CD4-positive, alpha-beta T cell (primary cell): ENCODE measurements at places on chromosomes 13 and 19. TPM values are rescaled to one million over a fixed set of nuclear protein-coding genes. Genes with fewer than 3 reads are reported as not detected.

- H3K36me3 ChIP-seq, result peaks cover 56% of the 10 kb centered on the region
- H3K4me1 ChIP-seq, result peaks cover 75% of the 10 kb centered on the region
- DNase-seq, result no peak
- H3K27me3 ChIP-seq, result no peaks in the 10 kb centered on the region
- H3K4me3 ChIP-seq, result no peak overlapping the region
Measured at GRCh38 chr19:46607448-46607841, 6.3 kb downstream of the CALM3 start.

Gene PLPP2
- not detected for total RNA-seq

DNA sequence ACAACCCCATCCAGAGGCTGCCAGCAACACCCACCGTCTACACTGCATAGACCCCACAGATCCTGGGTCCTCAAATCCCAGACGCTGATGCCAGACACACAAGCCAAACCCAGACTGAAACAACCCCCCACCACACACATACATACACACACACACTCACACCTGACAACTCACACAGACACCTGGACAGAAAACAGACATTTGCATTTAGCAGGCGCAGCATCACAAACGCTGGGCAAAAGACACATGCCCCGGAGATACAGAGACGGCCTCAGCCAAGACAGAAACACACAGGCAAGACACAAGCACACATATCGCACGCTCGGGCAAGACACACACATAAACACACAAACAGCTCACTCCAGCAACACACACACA is 1.3 kb downstream of the BBC3 start:
- H3K36me3 ChIP-seq, result no peaks in the 10 kb centered on the region
- H3K4me3 ChIP-seq, result peak overlapping the region; percentile 76
- DNase-seq, result no peak
- peaks cover 63% of the 10 kb centered on the region for H3K4me1 ChIP-seq
- H3K27me3 ChIP-seq, result no peaks in the 10 kb centered on the region
- peak overlapping the region; percentile 53 for H3K27ac ChIP-seq

Gene ITGBL1
- total RNA-seq, result not detected

- H3K4me3 ChIP-seq, result no peak overlapping the region
- peaks cover 26% of the 10 kb centered on the region for H3K36me3 ChIP-seq
- H3K27ac ChIP-seq, result peak overlapping the region; percentile 35
- H3K4me1 ChIP-seq, result peaks cover 9% of the 10 kb centered on the region
- DNase-seq, result peak; percentile 88
Measured at GRCh38 chr19:58581227-58582141, 8.3 kb upstream of the MZF1 start.

Gene PSMD8
- 61.2 TPM for total RNA-seq

DNA sequence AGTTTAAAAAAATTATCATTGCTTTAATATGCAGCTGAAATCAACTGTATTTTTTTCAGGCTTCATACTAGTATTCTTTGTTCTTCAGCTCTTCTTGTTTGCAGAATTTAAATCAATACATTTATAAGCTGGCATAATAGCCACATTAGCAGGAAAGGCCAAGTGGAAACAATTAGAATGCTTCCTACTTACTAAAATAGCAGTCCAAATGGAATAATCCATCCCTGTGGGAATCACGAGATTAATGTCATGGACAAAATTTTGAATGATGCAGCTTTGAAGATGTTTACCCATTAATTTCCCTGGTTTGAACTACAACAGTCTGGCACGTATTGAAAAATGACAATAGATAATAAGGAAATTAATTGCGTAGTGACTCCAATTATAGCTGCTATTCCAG is 2650.8 kb downstream of the PCDH9 start:
- H3K36me3 ChIP-seq, result no peaks in the 10 kb centered on the region
- DNase-seq, result no peak
- H3K27me3 ChIP-seq, result no peaks in the 10 kb centered on the region
- no peak overlapping the region for H3K27ac ChIP-seq
- no peaks in the 10 kb centered on the region for H3K4me1 ChIP-seq

- H3K4me1 ChIP-seq, result peaks cover 46% of the 10 kb centered on the region
- H3K27ac ChIP-seq, result no peak overlapping the region
- no peaks in the 10 kb centered on the region for H3K36me3 ChIP-seq
- no peak overlapping the region for H3K4me3 ChIP-seq
- H3K27me3 ChIP-seq, result no peaks in the 10 kb centered on the region
- DNase-seq, result no peak
Measured at GRCh38 chr19:607301-608154, 17.8 kb downstream of the HCN2 start.

- DNase-seq, result no peak
- no peak overlapping the region for H3K4me3 ChIP-seq
- no peaks in the 10 kb centered on the region for H3K4me1 ChIP-seq
- no peaks in the 10 kb centered on the region for H3K27me3 ChIP-seq
- H3K36me3 ChIP-seq, result no peaks in the 10 kb centered on the region
Measured at GRCh38 chr13:32384702-32385101, 43.2 kb downstream of the N4BP2L1 start.

GRCh38 chr19:29320618-29321017 is 107.7 kb upstream of the UQCRFS1 start:
- no peaks in the 10 kb centered on the region for H3K36me3 ChIP-seq
- H3K27me3 ChIP-seq, result no peaks in the 10 kb centered on the region

Gene C2CD4C
- total RNA-seq, result not detected

- H3K36me3 ChIP-seq, result peaks cover 83% of the 10 kb centered on the region
- H3K4me1 ChIP-seq, result no peaks in the 10 kb centered on the region
Measured at GRCh38 chr19:24052811-24053210, 34.2 kb upstream of the ZNF254 start.

DNA sequence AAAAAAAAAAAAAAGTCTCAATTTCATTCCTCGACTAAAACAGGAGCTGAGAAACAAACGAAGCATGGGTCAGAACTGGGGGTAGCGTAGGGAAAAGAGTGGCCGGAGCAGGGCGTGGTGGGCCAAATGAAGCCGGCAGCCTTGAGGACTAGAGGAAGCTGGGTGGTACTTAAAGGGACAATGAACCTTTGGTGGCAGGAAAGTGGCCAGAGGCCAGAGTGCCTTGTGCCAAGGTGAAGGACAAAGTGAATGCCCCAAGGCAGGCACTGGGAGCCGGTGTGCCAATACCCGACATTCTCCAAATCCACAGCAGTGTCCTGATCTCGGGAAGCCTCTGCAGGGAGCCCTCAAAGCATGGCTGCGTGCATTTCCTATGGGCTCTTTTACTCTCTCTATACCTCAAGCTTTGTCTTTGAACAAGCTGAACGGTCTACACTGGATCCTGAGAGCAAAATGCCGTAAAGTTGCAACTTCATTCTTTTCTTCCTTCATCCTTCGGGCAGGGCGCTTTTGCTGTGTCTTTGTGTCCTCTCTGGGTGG is 195.0 kb upstream of the KL start:
- H3K36me3 ChIP-seq, result no peaks in the 10 kb centered on the region
- H3K4me1 ChIP-seq, result no peaks in the 10 kb centered on the region
- no peak overlapping the region for H3K27ac ChIP-seq

DNA sequence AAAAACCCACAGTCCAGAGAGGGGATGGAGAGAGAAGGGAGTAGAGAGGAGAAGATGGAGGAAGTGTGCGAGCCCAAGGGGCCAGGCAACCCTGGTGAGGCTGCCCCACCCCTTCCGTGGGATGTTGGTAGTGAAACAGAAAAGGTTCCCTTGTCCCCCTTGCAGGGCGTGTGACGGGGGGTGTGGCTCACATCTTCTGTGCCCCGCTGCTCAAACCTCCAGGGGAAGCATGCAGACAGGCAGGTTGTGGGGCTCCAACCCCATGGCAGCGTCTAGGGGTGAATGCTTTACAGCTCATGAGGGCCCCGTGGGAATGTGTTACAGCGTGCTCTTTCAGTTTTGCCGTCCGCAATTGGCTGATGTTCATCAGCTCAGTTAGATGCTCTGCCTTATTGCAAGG is 14.7 kb upstream of the EVI5L start:
- DNase-seq, result no peak
- H3K4me1 ChIP-seq, result peaks cover 16% of the 10 kb centered on the region
- H3K4me3 ChIP-seq, result no peak overlapping the region
- no peaks in the 10 kb centered on the region for H3K27me3 ChIP-seq
- no peaks in the 10 kb centered on the region for H3K36me3 ChIP-seq
- H3K27ac ChIP-seq, result no peak overlapping the region

Gene ERICH6B
- total RNA-seq, result not detected

Gene PSG7
- total RNA-seq, result not detected

GRCh38 chr19:2715470-2716274 is 5.5 kb downstream of the DIRAS1 start:
- H3K27me3 ChIP-seq, result peaks cover 16% of the 10 kb centered on the region
- DNase-seq, result no peak
- H3K27ac ChIP-seq, result no peak overlapping the region
- H3K36me3 ChIP-seq, result no peaks in the 10 kb centered on the region
- no peak overlapping the region for H3K4me3 ChIP-seq

DNA sequence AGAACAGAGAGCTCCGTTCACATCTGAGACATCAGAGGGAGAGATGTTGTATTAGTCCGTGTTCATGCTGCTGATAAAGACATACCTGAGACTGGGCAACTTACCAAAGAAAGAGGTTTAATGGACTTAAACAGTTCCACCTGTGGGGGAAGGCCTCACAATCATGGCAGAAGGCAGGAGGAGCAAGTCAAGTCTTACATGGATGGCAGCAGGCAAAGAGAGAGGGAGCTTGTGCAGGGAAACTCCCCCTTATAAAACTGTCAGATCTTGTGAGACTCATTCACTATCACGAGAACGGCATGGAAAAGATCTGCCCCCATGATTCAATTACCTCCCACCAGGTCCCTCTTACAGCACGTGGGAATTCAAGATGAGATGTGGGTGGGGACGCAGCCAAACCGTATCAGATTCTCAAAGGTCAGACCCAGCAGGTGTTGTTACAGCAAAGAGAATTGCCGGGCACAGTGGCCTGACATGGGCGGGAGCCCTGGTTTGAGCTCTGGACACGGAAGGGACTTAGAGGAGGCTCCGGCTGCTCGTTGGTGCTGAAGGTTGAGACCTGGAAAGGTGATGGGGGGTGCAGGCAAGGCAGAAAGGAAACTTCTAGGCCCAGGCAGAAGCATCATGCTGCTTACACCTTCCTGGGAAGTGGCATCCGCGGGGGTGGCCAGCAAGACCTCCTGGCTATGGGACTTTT is 33.1 kb downstream of the PEX11G start:
- H3K36me3 ChIP-seq, result peaks cover 94% of the 10 kb centered on the region
- H3K27me3 ChIP-seq, result no peaks in the 10 kb centered on the region
- H3K4me1 ChIP-seq, result peaks cover 16% of the 10 kb centered on the region
- no peak for DNase-seq
- H3K4me3 ChIP-seq, result no peak overlapping the region

GRCh38 chr19:28454083-28454482 is 758.9 kb downstream of the UQCRFS1 start:
- no peak overlapping the region for H3K4me3 ChIP-seq
- H3K4me1 ChIP-seq, result no peaks in the 10 kb centered on the region
- no peaks in the 10 kb centered on the region for H3K27me3 ChIP-seq
- no peak overlapping the region for H3K27ac ChIP-seq

Gene C1QTNF9
- total RNA-seq, result not detected

DNA sequence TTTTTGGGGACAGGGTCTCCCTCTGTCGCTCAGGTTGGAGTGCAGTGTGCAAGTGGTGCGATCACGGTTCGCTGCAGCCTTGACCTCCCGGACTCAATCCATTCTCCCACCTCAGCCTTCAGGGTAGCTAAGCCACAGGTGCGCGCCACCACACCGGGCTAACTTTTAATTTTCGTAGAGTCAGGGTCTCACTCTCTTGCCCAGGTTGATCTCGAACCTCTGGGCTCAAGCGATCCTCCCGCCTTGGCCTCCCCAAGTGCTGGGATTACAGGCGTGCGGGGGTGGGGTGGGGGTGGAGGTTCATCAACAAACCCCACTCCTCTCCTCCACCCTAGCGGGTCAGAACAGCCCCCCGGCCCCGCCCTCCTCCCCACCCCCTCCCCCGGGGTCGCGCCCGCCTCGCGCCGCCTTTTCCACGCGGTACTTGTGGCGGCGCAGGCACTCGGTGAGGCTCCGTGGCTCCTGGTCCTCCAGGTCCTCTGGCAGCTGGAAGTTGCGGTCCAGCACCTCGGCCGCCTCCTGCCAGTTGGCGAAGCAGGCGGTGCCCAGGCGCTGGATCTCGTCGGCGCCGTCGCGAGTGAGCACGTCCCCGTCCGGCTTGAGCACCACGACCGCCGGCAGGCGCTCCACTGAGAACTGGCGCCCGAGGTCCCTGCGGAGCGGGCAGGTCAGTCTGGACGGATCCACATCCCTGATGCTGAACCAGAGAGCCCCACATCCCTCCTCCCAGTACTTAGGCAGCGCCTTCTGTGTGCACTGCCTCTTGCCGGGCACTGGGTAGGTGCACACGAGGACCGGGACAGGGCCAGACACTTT is 5.2 kb downstream of the NXNL1 start:
- DNase-seq, result no peak
- peaks cover 28% of the 10 kb centered on the region for H3K27me3 ChIP-seq
- H3K4me1 ChIP-seq, result peaks cover 16% of the 10 kb centered on the region

Gene TTC9B
- total RNA-seq, result not detected

GRCh38 chr19:11125994-11126685 is 29.4 kb downstream of the SPC24 start:
- DNase-seq, result peak; percentile 70
- H3K4me3 ChIP-seq, result no peak overlapping the region
- H3K27me3 ChIP-seq, result no peaks in the 10 kb centered on the region
- H3K27ac ChIP-seq, result no peak overlapping the region
